ENCODE measurements at places on chromosomes 1 and 21.

DNA sequence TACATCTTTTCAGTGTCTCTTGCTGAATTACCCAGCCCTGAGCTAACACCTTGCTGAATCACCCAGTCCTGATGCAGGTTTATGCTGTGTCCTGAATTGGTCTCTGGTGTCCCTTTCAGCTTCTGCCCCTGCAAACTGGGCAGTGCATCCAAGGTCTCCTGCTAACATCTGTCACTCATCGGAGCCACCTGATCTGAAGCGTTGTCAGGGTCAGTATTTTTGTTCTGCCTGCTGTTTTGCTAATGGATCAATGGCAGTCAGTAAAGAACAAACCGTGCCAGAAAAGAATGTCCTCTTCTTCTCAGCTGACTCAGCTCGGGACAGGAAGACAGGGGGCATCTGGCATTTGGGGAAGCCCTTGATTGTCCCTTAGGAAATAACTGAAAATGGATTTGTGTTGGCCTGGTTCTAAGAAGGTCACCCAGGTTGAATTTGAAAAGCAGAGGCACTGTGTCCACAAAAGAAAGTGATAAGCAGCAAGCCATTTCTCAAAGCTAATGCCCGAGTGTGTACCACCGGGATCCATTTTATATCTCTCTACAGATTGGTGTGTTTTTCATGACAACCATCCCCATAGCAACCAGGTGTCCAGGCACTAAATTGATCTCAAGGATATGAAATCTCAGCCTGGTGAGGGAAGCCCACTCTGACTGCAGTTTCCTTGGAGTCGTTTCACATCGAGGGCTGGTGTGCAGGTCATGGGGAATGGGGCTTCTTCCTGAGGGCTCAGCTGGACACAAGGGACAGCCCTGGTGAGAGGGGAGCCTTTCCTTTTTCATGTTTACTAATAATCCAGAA is 109.7 kb upstream of the IRF2BP2 start:
- no peak for DNase-seq

DNA sequence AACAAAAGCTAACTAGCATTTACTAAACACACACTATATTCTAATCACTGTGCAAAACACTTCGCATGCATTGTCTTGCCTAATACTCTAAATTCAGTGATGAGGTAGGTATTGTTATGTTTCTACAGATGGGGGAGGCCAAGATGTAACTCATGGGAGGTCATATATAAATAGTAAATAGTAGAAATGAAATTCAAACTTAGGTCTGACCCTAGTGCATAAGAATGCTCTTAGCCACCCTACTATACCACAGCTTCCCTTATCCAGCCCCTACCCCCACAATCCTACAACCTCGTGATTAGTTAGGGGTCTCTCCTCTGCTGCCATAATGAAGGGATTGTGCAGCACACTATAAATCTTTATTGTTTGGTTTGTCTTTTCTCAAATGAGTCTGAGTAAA is 3.3 kb downstream of the PFDN2 start:
- no peak for DNase-seq

DNA sequence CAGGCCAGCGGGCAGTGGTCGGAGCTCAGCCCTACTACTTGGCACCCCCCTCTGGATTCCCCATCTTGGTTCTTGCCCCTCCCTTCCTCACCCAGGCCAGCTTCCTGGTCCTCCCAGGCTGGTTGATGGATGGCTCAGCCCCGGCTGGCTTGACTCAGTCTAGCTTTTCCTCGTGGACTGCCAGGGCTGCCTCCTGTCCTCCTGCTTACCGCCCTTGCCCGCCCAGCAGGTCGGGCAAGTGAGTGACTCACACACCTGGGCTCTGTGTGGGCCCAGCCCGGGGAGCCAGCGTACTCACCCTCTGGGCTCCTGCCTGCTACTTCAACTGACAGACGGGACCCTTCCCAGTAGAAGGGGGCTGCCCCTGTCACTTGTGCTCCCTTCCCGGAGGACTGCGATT is 19.5 kb upstream of the ARHGEF10L start:
- DNase-seq: no peak

DNA sequence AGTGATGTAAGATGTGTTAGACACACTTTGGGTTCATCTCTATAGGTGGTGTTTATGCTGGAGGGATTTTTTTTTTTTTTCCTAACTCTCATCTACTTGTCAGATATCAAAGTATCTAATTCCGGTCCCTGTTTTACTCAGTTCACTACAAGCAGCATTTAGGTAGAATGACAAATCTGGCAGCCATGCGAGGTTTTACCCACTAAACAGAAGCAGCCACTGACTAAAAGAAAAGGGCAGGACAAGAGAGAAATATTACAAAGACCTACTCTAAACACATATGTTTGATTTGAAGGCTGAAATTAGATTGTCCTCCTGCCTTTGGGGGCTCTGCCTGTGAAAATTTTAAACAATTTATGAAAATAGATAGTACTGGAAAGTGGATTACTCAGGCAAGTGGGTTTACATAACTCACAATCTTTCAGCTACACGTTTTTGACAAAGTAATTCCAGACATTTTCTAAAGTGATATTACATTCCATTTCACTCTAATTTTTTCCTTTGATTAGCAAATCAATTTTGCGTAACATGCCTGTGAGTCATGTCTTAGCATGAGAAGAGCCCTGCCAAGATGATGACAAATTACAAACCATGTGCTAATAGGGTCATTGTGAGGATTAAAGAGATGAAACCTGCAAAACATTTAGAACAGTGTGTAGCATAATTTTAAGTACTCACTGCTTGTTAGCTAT is 172.6 kb downstream of the PLA2G4A start:
- DNase-seq: no peak

- no peak for DNase-seq
Observed at GRCh38 chr21:44306936-44307704, 7.3 kb downstream of the PFKL start.

DNA sequence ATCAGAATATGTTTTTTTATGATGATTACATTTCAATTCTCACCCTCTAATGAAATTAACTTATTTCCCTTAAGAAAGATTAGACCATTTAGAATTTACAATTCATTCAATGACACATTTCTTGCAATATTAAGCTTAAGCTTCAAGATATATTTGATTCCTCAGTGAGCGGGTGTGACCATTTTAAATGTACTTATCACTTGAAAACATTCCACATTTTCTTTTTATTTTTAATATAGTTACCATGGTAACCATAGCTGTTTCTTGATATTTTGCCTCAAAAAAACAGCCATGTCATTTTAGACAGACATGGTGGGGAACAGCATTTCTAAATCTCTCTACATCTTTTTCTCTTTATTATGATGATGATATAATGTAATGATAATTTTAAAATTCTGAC is 1029.0 kb upstream of the B3GALT2 start:
- no peak for DNase-seq

DNA sequence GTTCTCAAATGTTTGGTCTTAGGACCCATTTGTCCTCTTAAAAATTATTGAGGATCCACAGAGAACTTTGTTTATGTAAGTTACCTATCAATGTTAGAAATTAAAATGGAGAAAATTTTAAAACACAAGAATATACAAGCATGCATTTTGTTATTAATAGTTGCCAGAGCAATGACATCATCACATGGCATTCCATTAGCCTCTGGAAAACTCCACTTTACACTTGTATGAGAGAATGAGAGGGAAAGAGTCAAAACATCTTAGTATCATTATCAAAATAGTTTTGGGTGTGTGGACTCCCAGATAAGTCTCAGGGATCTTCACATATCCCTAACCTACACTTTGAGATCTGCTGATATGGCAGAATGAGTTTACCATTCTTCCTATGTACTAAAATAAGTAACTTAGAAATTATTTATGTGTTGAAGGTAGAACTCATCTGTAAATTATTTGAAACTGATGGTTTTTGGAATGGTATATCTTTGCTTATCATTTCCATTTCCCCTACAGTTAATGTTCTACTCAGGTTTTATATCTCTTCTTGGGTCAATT is 48.8 kb downstream of the RNF220 start:
- DNase-seq: no peak

- no peak for DNase-seq
Observed at GRCh38 chr1:201354151-201354900, 23.2 kb downstream of the TNNT2 start.

DNA sequence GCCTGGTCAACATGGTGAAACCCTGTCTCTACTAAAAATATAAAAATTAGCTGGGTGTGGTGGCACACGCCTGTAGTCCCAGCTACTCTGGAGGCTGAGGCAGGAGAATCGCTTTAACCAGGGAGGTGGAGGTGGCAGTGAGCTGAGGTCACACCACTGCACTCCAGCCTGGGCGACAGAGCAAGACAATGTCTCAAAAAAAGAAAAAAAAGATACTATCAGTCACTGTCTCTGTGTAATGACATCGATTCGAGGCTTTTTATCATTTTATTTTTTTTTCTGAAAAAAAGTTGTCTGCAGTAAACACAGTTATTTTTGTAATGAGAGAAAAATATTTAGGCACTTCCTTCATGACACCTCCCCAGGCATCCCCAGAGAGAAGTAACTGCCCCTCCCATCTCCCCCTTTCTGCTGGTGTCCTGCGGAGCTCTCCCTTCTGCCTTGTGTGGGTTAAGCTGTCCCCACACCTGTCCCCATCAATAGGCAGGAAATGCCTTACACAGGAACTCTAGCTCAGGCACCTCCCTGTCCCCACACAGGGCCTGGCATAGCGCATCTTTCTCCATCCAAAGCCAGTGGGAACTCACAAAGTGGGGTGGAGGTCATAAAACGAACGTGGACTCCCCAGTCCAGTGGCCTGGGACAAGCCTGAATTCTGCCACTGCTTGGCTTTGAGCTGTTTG is 132.0 kb downstream of the SYF2 start:
- no peak for DNase-seq

GRCh38 chr1:3172431-3173380 is 103.7 kb downstream of the PRDM16 start:
- no peak for DNase-seq

DNA sequence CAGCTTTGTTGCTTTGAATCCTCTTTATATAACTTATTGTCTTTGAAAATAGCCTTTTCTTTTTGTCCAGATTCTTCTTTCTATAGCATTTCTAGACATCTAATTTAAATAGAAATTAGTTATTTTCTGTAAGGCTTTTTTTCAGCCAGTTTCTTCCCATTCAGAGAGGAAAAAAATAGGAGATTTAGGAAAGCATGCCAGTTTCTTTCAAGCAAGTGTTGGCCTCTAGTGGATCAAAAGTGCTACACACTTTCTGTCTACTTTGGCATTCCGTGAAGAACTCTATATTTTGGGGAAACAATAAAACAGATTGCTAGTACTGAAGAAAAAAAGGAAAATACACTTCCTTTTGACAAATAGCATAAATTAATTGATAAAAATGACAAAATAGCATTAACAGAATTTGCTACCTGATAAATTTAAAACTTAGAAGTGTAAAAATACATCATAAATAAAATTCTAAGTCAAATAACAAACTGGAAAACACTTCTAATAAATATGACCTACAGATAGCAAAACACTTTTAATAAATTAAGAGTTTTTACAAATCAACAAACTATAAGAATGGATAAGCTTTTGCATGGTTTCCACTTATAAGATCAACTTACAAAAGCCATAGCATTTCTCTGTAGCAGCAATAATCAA is 13.1 kb upstream of the EXO1 start:
- no peak for DNase-seq

- DNase-seq: no peak
Observed at GRCh38 chr1:24201941-24202440, 14.9 kb upstream of the IFNLR1 start.

DNA sequence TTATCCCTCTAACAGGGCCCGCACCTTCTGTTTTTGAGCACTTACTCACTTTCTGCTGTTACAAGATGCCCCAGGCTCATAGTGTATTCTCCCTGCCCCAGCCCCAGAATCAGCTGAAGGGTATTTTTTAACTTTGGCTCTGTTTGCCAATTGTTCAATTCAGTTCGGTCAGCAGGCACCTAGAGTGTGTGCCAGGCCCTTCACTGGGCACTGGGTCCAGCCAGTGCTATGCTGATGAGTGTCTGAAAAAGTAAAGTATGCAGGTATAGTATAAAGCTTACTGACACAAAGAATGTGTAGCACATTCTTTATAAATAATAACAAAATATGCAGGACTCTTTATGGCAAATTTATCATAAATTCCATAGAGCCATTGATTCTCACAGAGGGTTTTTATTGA is 35.0 kb downstream of the FHAD1 start:
- no peak for DNase-seq

- DNase-seq: no peak
Observed at GRCh38 chr1:99745061-99745460, 21.4 kb downstream of the FRRS1 start.

DNA sequence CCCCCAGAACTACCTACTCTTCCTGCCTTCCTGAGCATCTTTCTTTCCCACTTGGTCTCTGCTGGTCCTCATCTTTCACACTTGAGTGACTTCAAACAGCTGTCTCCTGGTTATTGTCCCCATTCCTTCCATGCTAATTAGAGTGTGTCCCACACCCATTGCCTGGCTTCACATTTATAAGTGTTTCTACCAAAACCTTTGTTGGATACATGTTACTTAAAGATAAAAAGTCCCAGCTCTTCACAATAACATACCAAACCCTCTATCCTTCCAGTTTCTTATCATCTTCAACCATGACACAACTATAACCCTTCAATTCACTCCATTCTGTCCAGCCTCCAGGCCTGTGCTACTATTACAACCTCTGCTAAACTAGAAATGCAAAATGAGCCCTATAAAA is 41.0 kb downstream of the VCAM1 start:
- no peak for DNase-seq

DNA sequence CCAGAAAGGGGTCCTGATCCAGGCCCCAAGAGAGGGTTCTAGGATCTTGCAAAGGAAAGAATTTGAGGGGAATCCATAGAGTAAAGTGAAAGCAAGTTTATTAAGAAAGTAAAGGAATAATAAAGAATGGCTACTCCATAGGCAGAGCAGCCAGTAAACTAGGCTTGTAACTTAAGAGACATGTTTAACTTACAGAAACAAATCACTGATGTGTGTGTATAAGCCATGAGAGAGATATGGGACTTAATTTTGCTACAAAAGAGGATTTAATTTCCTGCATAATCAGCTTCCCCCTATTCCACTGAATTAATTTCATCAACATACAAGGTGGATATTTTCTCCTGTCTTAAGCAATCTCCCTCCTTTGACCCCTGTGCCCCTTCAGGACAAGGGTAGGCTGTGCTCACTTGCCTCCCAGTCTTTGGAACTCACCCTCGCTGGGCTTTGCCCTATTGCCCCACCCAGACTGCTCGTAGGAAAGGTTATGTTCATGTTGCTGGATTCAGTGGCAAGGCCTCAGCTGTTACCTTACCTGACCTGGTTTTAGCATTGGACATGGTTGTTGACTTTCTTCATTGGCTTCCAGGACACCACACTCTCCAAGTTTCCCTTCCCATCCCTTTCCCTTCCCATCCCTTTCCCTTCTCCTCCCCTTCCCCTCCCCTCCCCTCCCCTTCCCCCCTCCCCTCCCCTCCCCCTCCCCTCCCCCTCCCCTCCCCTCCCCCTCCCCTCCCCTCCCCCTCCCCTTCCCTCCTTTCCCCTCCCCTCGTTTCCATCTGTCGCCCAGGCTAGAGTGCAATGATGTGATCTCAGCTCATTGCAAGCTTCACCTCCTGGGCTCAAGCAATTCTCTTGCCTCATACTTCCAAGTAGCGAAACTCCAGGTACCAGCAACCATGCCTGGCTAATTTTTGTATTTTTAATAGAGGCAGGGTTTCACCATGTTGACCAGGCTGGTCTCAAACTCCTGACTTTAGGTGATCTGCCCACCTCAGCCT is 44.6 kb downstream of the TBCE start:
- no peak for DNase-seq
